ENCODE measurements at places on chromosomes 1 and 21.
A peak's percentile ranks its signal among the peaks of the same experiment; 100 is the strongest.

- DNase-seq: no peak
Observed at GRCh38 chr1:238777551-238777950, 608.8 kb upstream of the CHRM3 start.

DNA sequence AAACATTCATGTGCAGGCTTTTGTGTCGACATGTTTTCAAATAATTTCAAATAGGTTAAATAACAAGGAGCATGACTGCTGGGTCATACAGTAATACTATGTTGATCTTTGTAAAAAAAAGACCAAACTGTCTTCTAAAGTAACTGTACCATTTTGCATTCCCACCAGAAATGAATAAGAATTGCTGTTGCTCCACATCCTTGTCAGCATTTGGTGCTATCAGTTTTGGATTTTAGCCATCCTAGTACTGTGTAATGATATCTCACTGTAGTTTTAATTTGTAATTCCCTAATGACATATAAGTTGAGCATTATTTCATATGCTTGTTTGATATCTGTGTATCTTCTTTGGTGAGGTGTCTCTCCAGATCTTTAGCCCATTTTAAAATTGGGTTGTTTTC lies 11.6 kb downstream of the UROD start:
- no peak for DNase-seq

DNA sequence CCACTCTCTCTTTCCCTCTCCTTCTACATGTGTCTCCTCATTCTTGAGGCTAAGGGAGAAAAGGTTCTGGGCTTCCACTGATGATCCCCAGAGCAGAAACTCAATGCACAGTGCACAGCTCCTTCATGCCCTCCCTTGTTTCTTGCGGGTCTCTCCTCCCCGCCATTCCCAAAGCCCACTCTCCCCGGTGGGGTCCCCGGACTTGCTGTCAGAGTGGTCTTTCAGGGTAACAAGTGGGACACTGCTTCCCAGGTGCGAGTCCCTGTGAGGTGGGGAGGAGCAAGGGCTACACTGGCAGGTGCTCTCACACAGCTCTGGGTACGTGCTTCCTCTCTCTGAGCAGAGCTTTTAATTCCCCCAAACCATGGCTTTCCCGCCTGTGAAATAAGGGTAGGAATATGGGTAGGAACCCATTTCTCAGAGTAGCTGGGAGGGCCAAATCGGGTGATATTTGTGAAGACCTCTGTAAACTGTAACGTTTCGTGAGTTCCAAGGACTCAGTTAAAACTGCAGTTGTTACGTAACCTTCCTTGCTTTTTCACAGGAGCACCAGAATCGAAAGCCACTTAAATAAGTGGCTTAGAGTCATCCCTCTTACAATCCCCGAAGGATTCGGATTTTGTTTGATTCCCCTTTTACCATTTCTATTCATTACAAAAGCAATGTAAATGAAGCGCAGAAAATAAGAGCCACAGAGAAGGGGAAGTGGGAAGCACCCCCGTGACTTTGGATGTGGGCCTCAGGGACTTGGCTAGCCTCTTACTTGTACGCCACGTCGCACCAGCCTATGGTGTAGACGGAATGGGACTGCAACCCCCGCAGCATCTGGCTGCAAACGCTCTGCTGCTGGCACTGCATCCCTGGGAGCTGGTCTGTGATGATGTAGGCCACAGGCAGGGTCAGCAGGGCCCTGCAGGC lies 6.2 kb downstream of the PGLYRP3 start:
- DNase-seq: no peak

DNA sequence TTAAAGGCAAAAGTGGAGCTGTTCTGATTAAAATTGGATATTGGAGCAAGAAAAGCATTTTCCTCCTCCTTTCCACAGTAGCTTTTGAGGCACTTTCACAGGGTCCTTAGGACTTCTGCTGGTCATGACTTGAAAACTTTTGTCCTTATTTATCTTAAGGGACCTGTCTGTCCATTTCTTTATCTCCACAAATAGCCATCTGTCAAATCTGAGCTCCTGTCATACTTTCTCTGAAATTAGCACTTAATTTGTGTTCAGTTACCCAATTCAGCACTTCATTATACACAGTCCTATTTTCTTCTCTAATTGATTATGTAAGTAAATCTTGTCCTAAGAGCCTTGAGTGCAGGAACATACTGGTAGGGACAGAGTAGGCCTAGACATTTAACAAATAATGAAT lies 9.8 kb downstream of the POU2F1 start:
- no peak for DNase-seq

DNA sequence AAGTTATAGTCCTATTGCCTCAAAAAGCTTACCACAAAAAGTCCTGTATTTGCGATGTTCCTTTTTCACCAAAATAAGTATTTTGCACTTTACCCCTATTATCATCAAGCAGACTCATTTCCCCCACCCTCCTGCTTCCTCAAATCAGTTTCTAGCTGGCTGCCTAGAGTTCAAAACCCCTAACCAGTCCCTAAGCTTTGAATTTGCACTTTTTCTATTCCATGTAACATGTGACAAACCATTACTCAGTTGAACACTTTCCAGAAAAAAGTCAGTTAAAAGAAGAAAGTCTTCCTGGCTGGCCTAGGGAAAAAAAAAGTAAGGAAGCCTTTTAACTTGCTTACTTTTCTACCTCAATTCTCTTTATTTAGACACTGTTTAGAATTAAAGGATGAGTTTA lies 8.2 kb downstream of the CEP170 start:
- DNase-seq: no peak

- no peak for DNase-seq
Observed at GRCh38 chr21:22224261-22224660, 1226.1 kb downstream of the NCAM2 start.

DNA sequence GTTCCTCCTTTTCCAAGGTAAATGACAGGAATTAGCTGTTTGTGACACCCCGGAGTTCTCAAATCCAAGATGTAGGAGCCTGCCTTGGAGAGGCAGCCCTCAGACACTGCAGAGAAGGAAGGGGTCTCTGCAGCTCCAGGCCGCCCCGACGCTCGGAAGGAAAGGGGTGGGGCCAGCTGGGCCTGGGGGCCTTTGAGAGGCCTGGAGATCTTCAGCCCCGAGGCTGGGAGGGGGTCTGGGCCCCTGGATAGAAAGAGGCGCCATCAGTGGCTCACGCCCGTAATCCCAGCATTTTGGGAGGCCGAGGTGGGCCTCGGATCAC lies 1.1 kb upstream of the TNFRSF18 start:
- no peak for DNase-seq

- DNase-seq: peak; percentile 27
Observed at GRCh38 chr1:172533513-172534151, 682 bp downstream of the SUCO start.

DNA sequence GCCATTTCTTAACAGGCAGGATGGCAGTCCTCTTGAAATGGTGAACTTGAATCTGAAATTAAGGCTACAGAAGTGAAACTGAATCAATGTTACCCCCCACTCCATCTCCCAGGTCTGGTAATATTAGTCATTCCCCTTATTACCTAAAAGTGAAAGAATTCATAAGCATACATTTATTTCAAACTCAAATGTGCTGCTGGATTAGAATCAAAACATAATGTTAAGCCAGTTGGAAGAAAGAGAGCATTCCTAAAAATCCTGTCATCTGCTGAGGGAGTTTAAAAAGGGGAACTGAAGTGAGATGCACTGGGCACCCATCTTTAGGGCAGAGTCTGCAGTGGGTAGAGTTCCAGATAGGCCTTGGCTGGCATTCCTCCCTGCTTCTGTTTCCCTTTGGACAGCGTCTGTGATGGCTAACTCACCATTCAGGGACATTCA lies 17.4 kb downstream of the KIAA0319L start:
- no peak for DNase-seq

DNA sequence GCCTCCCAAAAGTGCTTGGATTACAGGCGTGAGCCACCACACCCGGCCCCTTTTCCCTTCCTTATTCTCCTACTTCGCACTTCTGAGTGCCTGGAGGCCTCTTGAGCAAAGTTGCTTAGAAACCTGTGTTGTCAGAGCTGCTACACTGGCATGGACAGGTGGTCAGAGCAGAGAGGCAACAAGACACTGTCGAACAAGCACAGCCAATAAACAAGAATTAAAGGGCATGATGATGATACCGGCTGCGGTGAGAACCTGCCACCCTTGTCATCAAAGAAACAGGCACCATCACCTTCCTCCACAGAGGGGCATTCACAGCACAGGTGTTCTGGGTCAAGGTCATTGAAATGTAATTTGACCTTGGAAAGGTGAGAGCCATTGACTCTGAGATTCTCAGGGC lies 23.3 kb downstream of the STUM start:
- DNase-seq: no peak

GRCh38 chr21:36377391-36377842 lies 7.8 kb upstream of the CHAF1B start:
- DNase-seq: no peak

GRCh38 chr1:26373281-26373680 lies 731 bp upstream of the ZNF683 start:
- DNase-seq: peak; percentile 31

GRCh38 chr1:204153667-204154066 lies 1.8 kb upstream of the ETNK2 start:
- no peak for DNase-seq

GRCh38 chr21:17580319-17580718 lies 32.4 kb downstream of the BTG3 start:
- no peak for DNase-seq

DNA sequence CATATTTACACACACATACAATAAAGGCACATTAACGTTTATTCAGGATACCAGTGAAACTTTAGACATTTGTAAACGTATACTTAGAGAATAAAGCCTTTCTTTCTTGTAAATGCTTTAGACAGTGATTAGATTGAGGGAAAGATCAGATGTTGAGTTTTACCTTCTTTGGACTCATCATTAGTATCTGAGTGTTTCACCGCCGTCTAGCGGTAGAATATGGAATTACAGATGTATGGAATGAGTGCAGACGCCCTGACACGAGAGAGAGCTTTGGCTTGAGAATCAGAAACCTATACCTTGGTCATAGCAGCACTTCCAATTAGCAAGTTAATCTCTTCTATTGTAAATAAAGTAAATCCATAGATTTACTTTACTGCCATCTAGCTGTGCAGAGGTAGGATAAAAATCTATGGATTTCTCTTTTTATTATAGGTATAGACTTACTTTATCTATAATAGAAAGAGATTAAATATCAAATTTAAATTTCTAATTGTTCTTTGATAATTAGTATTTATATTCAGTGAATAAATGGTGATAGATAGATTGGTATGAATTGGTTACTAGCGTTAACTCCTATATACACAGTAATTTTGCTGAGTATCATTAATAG lies 12.6 kb downstream of the FLG2 start:
- DNase-seq: no peak

- no peak for DNase-seq
Observed at GRCh38 chr1:231971397-231972110, 345.0 kb downstream of the DISC1 start.

- DNase-seq: no peak
Observed at GRCh38 chr1:174988539-174988938, 11.2 kb upstream of the CACYBP start.

DNA sequence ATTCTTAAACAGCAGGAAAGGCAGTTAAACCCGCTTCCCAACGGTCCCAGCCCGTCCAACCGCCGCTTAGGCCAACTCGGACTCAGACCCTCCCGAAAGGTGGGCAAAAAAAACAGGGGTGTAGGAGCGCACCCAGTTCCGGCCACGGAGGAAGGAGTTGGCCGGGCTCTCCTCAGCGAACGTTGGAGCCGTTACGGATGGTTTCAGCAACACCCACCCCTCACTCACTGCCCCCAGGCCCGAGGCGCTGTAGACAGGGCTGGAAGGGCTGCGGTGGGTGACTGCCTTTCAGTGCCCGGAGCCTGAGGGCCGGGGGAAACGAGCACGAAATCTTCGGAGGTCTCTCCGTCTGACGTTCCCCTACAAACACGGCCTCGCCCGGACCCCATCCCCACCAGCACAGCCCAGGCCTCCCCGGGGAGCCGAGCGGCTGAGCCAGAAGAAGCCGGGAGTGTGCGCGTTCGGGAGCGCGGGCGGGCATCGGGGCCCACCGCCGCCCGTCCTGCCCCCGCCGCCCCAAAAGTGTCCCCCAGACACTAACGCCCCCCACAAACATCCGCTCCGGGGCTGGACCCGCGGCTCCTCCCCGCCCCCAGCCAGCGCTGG lies 1.3 kb downstream of the KDM5B start:
- no peak for DNase-seq

GRCh38 chr1:64019818-64020217 lies 183.6 kb upstream of the UBE2U start:
- DNase-seq: no peak

DNA sequence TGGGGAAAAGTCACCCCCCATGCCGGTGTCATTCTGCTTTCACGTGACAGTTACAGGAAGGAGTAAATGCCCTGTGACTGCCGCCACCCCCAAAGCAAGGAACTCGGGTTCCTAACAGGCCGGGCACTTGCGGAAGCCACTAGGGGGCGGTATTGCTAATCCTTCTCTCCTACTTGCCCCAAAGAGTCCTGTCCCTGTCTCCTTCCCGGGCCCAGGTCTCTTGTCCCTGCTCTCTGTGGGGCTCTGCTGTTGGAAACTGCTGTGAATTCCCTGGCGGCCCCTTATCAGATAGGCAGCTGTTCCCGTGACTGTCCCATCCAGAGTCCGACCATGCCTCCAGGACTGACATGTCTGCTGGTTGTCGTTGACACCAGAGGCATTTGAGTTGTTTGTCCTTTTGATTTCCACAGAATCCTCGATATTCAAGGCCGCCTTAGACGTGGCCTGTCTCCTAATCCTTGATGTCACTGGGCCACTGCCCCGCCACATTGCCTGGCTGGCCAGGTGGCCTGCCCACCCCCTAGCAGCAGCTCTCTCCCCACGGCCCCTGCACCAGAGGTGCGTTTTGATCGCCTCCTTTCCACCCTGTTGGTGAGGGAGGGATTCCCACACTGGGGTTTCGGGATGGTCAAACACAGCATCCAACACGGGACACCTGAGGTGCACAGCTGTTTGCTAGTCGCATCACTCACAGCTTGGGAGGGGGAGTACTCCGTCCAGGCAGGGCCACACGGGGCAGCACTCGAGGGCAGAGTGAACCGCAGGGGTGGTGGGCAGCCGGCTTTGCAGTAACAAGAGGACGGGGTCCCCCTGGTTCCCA lies 37.3 kb downstream of the CHAF1B start:
- no peak for DNase-seq

DNA sequence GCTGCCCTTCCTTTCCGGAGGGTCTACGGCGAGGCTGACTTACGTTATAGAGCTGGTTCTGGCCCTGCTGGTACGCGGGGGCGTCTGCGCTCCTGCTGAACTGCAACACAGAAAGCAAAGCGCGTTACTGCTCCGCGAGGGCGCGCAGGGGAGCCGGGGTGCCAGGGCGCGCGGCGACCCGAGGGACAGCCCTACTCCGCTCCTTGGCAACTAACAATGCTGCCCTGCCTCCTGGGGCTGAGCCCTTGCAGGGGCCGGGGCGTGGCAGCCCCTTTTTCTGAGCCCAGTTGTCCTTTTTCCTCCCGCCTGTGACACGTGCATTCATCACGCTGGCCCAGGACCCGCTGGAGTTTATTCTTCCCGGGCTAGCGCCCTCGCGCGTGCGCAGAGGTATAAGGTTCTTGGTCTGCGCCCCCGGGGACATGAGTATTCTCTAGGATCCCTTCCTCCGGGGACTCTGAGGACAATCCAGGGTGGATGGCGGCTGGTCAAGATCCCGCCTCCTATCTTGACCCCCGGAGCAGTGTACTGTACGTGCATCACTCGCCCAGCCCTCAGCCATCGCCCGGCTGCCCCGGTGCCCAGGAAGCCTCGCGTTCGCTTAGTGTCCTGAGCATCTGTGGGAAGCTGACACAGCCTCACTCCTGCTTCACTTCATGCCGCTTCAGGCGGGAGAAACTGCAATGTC lies 78.9 kb downstream of the CD247 start:
- no peak for DNase-seq

Measured in effector memory CD4-positive, alpha-beta T cell (primary cell).